T-helper 2 cell treated with Interferon-gamma antibody and Interleukin-4, amounts not matched to agents 100 ng/mL and 5 ng/mL, for 36 hours (primary cell): ENCODE measurements at places on chromosomes 13 and 19. TPM values are rescaled to one million over a fixed set of nuclear protein-coding genes. Genes with fewer than 3 reads are reported as not detected.

Gene GAPDHS
- not detected in 2 replicates for total RNA-seq

Gene THSD8
- total RNA-seq, result 26.6 and 29.4 TPM in 2 replicates

Gene RASIP1
- total RNA-seq, result 0.27 and 0.30 TPM in 2 replicates

Gene EFNB2
- 0.07 and 0.11 TPM in 2 replicates for total RNA-seq

Gene CEACAM8
- not detected in 2 replicates for total RNA-seq

Gene SSC5D
- total RNA-seq, result 0.23 and 0.30 TPM in 2 replicates

Gene ABCC4
- 7.7 and 10.1 TPM in 2 replicates for total RNA-seq

Gene IZUMO1
- total RNA-seq, result not detected in 2 replicates

Gene KISS1R
- total RNA-seq, result 1.7 and 1.9 TPM in 2 replicates

Gene PLIN4
- not detected in 2 replicates for total RNA-seq

Gene CLEC17A
- not detected in 2 replicates for total RNA-seq

Gene DNAJC15
- 17.1 and 18.2 TPM in 2 replicates for total RNA-seq

Gene AKT2
- 138 and 142 TPM in 2 replicates for total RNA-seq

Gene PBX4
- total RNA-seq, result 25.7 and 26.0 TPM in 2 replicates

Gene DNAJC3
- total RNA-seq, result 31.6 and 33.5 TPM in 2 replicates

Gene INSR
- total RNA-seq, result 1.1 and 1.3 TPM in 2 replicates

Gene KRTDAP
- total RNA-seq, result not detected in 2 replicates

Gene ZNF221
- 0.75 and 0.77 TPM in 2 replicates for total RNA-seq

Gene PRODH2
- total RNA-seq, result not detected in 2 replicates

Gene NKPD1
- total RNA-seq, result 0.18 and 0.36 TPM in 2 replicates
